Right lobe of liver (tissue), 6 donors: ENCODE measurements at places on chromosomes 4 and X.

GRCh38 chr4:36360755-36361154, 79.3 kb downstream of the DTHD1 start:
- DNase-seq: no peak

DNA sequence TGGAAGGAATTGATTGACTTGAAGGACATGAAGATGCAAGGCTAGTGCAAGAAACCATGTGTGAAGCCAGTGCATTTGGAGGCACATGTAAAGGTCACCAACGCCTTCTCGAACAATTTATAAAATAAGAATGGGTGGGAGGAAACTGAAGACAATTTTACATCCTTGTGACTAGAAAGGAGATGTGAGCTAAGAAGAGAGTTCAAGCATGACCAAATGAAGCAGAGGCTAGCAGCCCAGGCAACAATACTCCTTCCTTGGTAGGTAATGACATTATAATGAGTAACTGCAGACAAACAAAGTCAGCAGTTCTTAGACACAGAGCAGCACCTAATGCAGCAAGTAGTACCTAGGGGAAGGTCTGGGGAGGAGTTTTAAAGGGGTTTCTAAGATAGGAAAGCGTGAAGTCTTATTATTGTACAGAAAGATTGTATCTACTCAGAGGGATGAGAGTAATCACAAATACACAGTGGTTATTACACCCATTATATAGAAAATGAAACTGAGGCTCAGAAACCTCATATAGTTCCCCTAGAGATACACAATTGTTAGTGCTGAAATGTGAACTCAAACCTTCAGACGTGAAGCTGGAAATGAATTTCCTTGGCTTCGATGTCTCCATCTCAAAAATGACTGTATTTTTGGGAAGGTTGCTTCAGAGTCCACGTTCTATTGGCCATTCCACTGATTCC, 56.1 kb downstream of the ATXN3L start:
- no peak for DNase-seq

GRCh38 chrX:103919270-103919637, 43.2 kb upstream of the TMSB15B start:
- no peak for DNase-seq

DNA sequence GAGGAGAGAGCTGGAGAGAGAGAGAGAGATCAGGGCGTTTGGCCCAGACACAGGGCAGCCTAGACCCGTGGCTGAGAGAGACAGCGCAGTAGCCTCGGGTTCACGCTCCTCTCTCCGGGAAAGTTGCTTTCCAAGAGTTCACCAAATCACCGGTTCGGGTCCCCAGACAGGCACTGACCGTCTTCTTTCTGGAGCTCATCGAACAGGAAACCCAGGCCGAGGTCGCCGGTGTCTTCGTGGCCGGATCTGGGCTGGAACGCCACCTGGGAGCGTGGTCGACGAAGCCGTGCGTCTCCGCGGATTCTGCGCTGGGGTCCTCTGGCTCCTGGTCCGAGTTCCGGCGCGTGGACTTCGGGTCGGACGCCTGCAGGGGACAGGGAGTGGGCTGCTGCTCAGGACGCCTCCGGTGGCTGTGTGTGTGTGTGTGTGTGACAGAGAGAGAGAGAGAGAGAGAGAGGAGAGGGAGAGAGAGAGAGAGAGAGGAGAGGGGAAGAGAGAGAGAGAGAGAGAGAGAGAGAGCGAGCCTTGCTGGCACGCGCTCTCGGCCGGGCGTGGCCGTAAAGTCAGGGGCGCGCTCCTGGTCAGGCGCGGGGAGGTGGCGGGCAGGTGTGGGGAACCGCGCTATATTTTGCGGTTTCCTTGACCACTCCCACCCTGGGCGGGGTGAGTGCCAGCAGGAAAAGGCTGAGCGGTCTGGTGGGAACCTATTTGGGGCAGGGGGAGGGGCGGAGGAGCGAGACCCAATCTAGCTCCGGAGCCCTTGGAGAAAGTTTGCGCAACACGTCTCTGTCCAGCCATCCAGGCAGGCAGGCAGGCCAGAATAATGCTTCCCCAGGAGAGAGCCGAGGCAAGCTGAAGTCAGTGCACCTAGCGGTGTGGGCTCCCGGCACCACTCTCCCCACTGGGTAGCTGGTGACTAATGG, 62.1 kb downstream of the RHOXF2B start:
- no peak for DNase-seq

- no peak for DNase-seq
These were observed 76.7 kb downstream of the AFF1 start for GRCh38 chr4:87011340-87012034.

- no peak for DNase-seq
These were observed 301.4 kb upstream of the EPHA5 start for GRCh38 chr4:65971686-65972085.

DNA sequence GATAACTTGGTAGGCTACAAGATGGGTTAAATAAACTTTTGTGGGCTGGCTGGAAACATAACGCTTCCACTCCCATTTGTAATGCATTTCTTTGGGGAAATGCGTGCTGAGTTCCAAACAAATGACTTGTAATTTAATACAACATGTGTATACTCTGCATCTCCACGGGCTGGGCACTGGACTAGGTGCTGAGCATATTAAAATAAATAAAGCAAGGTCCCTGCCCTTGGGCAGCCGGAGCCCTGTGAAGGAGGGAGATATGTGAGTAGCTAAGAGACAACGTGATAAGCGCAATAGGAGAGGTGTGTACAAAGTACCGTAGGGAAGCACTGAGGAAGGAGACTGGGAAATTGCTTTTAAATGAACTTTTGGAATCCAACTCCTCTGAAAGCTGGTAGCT, 147.2 kb upstream of the RBPJ start:
- DNase-seq: no peak

GRCh38 chr4:31427691-31428090, 707.5 kb downstream of the PCDH7 start:
- no peak for DNase-seq

- DNase-seq: no peak
These were observed 145.5 kb upstream of the NPY2R start for GRCh38 chr4:155062948-155063347.

DNA sequence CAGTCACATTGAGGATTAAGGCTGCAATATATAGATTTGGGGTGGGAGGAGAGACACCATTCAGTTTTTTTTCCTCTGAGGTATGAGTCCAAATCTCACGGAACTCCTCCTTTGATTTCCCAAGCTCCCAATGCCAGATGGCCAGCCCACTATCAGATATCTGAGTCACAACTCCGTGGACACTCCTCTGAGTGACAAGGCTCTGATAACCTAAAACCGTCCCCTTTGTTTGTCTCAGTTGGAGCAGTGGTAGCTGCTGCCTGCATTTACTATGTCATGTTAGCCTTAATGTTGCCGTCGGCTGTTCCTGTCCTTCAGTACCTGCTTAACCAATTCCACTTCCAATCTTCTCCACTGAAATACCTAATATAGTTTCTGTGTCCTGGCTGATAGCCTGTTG, 107.3 kb downstream of the DTHD1 start:
- DNase-seq: no peak

DNA sequence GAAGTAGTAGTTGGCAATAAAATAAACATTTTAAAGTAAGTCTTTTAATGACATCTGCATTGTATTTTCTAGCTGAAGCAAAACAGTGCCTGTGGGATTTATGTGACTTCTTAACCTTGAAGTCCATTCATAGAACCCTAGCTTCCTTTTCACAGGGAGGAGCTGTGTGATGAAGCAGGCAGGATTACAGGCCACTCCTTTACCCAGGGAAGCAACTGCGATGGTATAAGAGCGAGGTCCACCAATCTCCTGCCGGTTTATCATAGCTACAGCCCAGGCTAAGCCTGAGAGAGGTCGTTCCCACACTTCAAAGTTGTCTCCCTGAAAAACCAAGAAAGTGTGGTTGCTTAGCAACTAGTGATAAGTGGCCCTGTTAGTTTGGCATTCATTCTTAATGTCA, 7.0 kb downstream of the RPL36A start:
- DNase-seq: no peak

GRCh38 chr4:83308672-83309071, 24.1 kb upstream of the COQ2 start:
- no peak for DNase-seq

DNA sequence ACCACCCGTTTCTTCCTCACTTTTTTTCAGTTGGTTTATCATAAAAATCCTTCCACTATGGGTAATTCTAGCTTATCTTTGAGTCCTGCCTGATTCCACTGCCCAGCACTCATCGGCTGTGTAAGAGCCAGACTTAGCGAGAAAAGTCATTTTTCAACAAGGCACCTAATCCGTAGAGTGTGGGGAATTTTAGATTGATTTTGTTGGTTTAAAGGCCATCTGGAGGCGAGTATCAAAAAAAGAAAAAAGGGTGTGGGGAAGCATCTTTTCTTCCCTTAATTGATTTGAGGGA, 134.4 kb downstream of the TET2 start:
- DNase-seq: no peak

DNA sequence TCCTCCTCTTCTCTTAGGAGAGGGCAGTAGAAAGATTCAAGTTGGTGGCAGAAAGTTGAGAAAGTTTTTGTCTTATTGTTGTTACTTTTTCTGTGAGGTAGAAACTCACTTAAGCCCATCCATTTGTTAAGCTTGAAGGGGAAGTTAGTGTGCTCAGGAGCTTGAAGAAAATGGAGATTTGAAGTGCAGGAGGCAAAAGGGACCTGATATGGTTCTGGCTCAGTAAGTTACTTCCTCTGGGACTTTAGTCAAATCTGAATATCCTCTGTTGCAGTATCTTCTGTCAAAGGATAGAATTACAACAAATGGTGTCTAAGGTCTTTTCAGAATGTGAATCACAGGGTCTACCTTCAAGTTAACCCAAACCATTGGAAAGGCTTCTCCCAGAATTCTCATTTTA, 46.2 kb downstream of the CXCL13 start:
- no peak for DNase-seq

- no peak for DNase-seq
These were observed 13.4 kb upstream of the MEPE start for GRCh38 chr4:87819281-87819919.

GRCh38 chr4:117284736-117285135, 199.4 kb upstream of the TRAM1L1 start:
- DNase-seq: no peak

DNA sequence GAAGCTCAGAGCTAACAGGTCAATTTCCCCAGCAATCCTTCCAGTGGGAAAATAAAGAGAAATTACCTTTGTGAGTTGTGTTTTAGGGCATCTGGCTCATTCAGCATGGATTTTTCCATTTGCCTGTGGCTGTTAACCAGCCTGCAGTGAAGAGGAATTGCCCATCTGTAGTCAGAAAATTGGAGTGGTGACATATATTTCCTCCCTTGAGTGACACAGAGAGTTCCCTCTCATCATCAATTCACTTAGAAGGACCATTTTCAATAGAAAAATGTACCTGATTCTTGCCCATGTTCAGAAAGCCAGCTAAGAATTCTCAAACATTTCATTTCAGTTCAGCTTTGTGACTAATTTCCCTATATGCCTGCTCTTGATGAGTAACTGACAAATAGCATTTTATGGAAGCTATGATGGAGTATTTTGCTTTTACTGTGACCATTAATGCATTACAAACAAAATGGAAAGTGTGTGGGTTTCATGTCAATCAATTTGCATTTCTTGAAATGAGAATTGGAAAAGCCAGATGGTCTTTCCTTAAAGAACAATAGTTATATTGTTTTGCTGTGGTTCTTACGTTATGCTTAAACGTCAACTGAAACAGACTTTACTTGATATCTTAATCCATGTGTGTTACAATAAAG, 155.8 kb downstream of the NWD2 start:
- no peak for DNase-seq

DNA sequence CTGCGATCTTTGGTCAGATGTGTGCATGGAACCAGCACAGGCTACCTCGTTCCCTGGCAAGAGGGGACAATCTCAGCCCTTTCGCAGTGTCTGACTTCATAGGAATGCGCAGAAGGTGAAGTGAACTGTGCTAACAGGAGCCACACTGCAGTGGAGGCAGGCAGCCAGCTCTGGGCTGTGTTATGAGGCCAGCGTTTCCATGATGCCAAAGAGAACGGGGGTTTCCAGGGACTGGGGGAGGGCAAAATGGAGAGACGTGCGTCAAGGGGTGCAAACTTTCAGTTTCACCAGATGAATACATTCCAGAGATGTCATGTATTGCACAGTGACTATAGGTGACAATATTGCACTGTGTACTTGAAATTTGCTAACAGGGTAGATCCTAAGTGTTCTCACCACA, 30.4 kb downstream of the CLDN34 start:
- no peak for DNase-seq

- no peak for DNase-seq
These were observed 17.7 kb downstream of the ACSL1 start for GRCh38 chr4:184807797-184808712.

DNA sequence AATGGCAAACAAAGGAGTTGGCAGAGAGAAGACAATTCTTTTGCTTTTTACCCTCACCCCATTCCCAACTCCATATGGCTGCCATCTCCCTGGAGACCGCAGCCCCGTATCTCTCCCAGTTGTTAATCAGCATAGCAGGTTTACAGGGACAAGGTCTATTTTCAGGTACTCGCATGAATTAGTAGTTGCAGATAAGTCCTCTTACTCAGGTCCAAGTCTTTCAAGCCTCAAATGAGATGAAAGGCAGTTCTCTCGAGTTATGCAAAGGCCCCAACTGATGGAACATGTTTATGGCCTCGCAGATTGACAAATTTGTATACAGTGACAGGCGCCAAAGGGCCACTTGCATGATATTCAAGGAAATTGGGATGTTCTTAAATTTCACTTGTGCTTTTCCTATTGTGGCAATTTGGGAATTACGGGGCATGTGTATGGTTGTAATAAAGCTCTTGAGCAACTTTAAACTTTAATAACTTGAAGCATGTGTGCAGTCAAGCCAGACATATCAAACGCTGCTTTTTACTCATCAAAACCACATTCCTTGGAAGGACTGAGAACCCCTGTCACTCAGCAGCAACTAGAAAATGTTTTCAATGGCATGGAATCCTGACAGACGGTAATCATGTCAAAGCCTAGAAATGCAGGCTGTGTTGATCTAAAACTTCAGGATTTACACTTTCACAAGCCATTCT, 45.1 kb downstream of the KDR start:
- no peak for DNase-seq

GRCh38 chrX:68826113-68826980, 2.5 kb upstream of the EFNB1 start:
- DNase-seq: no peak

DNA sequence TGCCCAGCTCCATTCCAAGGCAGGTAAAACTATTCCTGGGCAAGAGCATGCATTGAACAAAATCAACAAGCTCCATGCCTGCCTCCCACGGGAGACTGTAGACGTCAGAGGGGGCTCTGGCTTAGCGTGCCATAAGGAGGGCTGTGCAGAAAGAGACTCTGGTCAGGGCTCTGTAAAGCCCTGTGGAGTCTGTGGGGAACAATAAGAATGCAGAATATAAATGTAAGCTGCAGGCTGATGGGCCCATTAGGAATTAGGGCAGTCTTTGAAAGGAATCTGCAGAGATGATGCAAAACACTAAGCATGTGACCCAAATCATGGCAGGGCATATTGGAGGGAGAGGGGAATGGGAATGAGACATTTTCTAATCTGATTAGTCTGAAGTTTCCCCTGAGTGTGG, 170.3 kb downstream of the EFHC2 start:
- DNase-seq: no peak

GRCh38 chr4:78138252-78138651, 81.1 kb downstream of the FRAS1 start:
- no peak for DNase-seq

GRCh38 chr4:123580981-123581664, 184.5 kb downstream of the SPRY1 start:
- DNase-seq: no peak
